ENCODE measurements at places on chromosomes 11 and 22. TPM values are rescaled to one million over a fixed set of nuclear protein-coding genes. Genes with fewer than 3 reads are reported as not detected.

The ACER3 gene
- total RNA-seq, result 7.8 TPM

The CSF2RB gene
- 1.3 TPM for total RNA-seq

The GAL3ST3 gene
- not detected for total RNA-seq

The PAMR1 gene
- total RNA-seq, result not detected

The LINC01488 gene
- not detected for total RNA-seq

The DGCR6L gene
- total RNA-seq, result 33.2 TPM

The PLET1 gene
- total RNA-seq, result not detected

The FOLH1 gene
- total RNA-seq, result not detected

The TMPRSS5 gene
- total RNA-seq, result 0.30 TPM

DNA sequence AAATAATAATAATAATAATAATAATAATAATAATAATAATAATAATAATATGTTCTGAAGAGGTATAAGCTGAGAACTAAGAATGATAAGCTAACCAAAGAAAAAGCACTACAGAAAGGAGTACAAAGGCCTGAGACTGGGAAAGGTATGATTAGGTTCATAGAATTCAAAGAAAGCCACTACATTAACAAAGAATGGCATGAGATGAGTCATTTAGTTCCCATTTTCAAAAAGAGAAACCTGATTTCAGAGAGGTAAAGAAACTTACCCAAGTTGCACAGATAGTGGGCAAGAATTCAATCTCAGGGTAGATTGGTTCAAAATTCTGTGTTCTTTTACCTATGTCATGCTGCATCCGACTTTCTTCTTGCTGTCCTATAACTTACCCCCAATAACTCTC, 350.9 kb downstream of the TTC28 start:
- DNase-seq, result no peak

- DNase-seq, result no peak
These were observed 25.5 kb downstream of the SERPIND1 start for GRCh38 chr22:20799449-20799848.

- no peak for DNase-seq
These were observed 256.9 kb upstream of the PITPNB start for GRCh38 chr22:28175730-28176492.

DNA sequence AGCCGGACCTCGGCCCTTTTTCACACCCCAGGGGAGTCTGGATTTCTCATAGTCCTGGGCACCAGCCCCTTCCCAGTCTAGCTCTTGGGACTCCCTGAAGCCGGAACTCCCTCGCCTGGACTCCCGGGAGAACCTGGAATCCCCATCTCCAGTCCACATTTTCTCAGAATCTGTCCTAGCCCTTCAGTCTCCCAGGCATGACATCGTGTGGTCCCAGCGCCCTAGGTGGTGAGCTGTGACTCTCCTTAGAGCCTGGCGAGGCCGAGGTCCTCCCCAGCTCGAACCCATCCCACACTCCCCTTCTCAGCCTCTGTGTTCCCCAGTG, 673 bp upstream of the DUSP18 start:
- DNase-seq, result no peak

DNA sequence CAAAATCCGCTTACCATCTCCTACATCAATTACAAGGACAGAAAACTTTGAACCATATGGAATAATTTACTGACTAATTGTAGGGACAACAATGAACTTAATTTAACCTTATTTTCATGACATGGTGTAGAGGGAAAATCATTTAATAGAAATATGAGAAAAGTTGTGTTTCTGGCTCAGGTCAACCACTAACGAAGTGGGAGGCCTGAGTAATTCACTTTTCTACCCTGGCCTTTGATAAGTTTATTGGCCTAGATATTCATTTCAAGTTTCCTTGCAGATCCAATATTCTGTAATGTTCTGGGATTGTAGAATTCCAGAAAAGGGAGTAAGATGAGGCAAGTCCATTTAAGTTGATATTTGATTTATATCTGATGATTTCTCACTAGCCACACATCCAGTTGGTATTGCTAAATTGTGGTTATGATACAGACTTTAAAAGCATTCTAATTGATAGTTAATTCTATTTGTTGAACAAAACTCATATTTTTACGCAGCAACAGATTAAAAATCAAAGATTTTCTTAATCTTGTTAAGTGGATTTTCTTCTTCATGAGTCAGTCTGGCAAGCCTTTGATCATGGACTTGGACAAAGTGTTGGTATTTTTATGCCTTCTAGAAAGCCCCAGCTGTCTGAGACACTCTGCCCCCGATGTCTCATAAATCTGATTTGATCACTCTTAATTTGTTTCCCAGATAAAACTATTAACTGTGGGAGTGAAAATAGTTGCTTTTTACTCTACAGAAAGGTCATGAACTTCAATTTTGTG, 336.5 kb downstream of the TMEM135 start:
- no peak for DNase-seq

GRCh38 chr11:8615291-8616032, 21.4 kb upstream of the STK33 start:
- no peak for DNase-seq

DNA sequence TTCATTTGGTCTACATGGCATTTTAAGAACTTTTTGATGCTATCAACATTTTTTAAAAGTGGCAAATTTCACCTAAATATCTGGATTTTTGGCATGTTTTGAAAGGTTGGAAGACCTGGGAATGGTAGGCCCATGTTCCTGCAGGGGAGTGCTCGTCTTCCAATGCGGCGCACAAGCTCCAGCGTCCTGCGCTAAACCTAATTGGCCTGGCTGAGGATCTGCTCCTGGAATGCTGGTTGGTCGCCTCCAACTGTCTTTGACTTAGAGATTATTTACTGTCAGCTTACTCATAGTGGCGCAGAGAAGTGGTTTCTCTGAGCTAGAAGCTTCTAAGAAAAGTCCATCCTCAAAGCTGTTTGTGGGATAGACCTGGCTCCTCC, 626 bp upstream of the LIMK2 start:
- no peak for DNase-seq

DNA sequence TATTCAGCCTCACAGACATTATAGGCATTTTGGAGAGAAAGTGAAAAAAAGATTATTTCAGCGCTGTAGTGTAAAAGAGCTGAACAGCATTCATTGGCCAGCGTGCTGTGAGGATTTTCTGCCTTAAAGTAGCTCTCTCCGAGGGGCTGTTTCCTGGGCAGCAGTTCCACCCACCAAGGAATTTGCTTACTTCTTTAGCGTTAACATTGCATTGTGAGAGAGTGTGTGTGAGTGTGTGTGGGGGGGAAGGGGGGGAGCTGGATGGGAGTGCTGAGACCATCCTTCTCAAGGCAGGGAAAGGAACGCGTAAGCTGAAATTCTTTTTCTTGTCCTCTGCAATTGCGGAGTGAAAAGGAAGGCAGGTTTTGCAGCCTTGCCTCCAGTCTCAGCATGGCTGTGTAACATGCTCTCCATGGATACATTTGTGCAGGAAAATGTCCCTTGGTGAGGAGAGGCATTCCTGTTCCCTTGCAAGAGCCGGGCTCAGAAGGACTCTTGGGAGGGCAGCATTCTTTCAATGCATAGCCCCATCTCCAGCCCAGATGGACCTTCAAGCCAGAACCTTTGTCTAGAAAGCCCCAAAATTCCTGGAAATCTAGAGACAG, 159.9 kb upstream of the NAV2 start:
- no peak for DNase-seq

GRCh38 chr22:39482768-39483167, 19.3 kb upstream of the MIEF1 start:
- DNase-seq, result no peak

- DNase-seq, result peak; percentile 21
These were observed 63.6 kb downstream of the NFAM1 start for GRCh38 chr22:42368379-42369249.

- no peak for DNase-seq
These were observed 669 bp upstream of the BCR start for GRCh38 chr22:23179381-23180299.

DNA sequence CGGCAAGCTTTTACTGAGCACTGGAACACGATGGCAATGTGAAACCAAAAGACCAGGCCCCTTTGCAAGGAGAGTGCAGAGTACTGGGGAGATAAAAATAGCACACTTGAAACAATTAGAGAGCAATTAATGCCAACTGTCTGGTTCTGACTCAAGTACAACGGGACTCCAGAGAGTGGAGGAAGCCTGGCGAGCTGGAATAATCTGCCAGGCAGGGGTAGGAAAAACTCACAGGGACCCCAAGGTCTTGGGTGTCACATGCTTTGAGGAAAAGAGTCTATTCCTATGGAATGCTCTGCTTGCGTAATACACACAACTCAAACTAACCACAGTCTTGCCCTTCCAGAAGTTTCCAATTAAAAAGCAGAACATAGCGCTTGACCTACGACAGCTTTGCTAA, 113.0 kb upstream of the CLMP start:
- DNase-seq, result no peak

- DNase-seq, result no peak
These were observed 73.8 kb upstream of the ARFGAP3 start for GRCh38 chr22:42930810-42931420.

DNA sequence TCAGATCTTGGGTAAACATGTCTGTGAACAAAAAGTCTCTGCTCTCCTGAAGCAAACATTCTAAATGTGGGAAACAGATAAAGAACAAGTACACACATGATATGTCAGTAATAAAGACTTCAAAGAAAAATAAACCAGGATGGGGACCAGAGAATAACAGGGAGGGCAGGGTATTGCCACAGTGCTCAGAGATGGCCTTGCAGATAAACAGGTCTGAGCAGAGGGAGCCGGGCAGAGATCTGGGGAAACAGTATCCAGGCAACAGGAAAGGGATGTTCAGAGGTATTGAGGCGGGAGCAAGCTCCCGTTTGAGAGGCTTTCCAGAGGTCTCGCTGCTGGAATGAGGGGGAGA, 2.9 kb downstream of the CCDC86 start:
- DNase-seq, result no peak

DNA sequence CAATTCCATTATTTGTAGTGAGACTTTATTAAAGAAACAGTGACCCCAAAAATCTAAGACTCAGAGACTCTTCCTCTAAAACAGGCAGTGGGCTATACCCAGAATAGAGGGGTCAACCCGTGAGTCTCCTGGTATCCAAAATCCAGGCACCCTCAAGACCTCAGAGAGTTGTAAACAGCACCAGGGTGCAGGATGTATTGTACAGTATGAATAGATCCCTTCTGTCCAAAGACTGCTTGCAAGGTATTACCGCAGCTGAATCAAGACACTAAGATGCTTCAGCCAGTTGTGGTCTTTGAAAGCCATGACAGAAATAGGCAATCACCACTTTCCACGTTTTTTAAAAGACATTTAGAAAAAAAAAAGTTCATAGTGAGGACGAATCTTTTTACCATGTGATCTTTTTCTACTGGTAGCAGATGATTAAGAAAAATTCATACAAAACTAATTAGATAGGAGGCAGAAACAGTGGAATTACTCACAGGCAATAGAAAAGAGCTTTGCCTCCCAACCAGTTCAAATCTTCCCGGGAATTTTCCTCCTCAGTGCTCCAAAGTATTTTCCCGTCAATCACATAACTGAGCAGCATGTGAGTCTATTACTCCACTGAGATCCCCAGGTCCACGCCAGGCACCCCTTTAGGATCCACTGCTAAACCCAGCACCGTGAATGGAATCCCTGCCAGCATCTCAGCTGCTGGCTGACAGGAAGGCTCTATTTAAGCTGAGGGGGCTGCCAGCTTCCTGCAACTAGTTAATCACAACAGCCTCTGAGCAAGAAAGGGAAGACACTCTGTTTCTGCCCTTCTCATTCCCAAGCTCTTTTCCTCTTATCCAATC, 113.1 kb downstream of the ETS1 start:
- no peak for DNase-seq

DNA sequence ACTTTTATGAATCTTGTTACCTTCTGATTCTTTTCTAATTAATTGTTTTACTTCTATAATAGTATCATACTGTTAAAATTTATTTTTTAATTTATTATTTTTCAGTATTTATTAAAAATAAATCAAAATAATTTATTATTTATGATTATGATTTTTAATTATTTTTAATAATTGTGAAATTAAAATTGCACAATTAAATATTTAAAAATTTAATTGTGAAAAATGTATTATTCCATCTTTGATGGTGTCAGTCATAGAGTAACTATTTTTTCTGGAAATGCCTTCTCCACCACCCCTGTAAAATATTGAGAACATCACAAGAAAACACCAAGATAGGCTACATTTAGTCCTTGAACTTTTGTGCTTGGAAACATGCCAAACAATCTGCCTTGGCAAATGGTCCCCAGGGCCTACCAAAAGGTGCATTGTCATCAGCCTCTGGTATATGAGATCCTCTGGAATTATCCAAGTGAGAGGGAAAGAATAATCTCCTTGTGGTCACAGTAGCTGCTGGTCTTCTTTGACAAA, at the start of gene OR8H2:
Gene OR8H2, plus strand, starts transcription at position 478 of the 528 bp plus-strand sequence. CDS start 1,356 bp downstream, outside the sequence.
- no peak for DNase-seq

- no peak for DNase-seq
These were observed 96.4 kb downstream of the PHF21B start for GRCh38 chr22:44913198-44913983.

GRCh38 chr11:130425156-130425555, 3.3 kb downstream of the ADAMTS8 start:
- DNase-seq, result no peak

GRCh38 chr11:88689548-88690240, 352.2 kb upstream of the CTSC start:
- DNase-seq, result no peak

GRCh38 chr22:20779818-20780158, 5.9 kb downstream of the SERPIND1 start:
- no peak for DNase-seq

GRCh38 chr11:78656327-78656726, 81.7 kb upstream of the NARS2 start:
- no peak for DNase-seq

DNA sequence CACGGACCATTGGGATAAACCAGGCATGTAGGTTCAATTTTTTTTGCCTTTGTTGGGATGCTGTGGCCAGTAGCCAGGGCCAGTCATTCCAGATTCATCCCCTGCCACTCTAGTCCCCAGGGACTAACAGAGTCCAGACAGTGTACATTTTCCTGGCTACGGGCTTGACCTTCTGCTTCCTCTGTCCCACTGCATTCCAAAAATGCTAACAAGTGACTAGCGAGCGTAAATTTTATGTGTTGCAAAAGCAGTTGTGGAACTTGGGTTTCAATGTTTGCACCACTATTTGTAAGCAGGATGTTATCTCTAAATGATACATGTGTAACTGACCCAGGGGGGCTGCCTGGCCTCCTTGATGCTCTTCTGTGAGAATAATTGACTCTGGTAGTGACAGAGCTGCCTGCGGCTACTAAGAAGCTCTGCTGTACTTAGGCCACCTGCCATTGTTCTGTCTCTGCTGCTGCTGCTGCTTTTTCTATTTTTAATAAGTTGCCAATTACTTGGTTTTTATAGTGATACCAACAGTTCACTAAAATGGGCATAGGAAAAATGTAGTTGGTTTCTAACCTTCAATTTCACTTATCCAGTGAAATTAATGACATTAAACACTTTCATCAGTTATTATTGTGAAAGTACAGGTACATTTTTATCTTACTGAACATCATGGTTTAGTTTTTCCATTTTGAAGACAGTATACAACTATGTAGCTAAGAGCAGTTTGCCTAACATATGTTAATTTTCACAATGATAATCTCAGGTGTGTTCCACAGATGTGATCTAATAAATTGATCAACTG, 26.8 kb downstream of the TNRC6B start:
- DNase-seq, result no peak

DNA sequence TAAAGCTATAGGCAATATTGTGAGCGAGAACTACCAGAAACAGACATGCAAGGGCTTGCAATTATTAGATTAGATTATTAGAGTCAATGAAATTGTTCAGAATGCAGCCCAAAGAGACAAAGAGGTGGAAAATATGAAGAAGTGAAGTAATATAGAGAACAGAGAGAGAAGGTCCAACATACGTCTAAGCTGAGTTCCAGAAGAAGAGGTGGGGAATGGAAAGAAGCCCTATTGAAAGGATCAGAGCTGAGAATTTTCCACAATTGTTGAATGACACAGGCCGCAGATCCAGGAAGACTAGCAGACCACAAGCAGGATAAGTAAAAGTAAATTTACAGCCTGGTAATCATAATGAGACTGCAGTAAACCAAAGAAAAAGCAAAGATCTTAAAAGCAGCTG, 93.2 kb downstream of the EXT2 start:
- no peak for DNase-seq
